ENCODE measurements at places on chromosomes 7 and 10.

DNA sequence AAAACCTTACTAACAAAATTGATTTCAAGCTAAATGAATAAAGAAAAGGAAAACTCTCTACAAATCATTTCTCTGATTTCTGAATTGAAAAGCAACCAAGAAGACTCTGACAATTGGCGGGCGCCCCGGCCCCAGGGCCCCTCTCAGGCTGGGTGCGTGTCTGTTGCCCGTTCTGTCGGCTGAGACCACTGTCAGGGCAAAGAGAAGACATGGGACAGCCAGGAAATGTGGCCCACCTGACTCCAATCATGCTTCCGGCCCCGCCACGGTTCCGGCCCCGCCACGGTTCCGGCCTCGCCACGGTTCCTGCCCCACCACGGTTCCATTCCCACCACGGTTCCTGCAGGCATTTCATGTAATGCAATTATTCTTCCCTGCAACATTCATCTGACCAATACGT, 115.9 kb downstream of the PTPRN2 start:
- DNase-seq, result no peak

- DNase-seq, result no peak
These were observed 37.2 kb downstream of the KAT6B start for GRCh38 chr10:74863551-74863950.

GRCh38 chr7:83415840-83416239, 233.1 kb downstream of the SEMA3E start:
- DNase-seq, result no peak

DNA sequence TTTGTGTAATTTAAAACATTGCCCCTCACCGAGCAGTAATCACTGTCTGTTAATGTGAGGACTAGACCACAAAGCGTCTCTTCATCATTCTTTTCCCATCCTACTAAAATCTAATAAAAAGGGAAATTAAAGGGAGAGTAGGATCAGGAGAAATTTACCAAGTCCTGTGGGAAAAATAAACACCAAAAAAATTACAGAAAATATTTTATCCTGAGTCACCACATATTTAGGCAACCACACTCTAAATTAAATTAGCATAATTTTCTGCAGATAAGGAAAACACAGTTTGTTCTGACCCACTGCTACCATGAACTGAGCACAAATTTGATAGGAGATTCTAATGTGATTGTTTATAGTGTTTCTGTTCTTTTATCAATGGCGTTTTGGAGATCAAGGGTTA, 49.3 kb downstream of the CCDC6 start:
- DNase-seq, result no peak

GRCh38 chr10:9302140-9302746, 1247.8 kb downstream of the GATA3 start:
- peak; percentile 47 for DNase-seq

GRCh38 chr10:118734475-118734874, 20.3 kb downstream of the CACUL1 start:
- no peak for DNase-seq

GRCh38 chr10:3362394-3362793, 189.8 kb upstream of the PITRM1 start:
- no peak for DNase-seq

- no peak for DNase-seq
These were observed 32.3 kb downstream of the ORC5 start for GRCh38 chr7:104175361-104175984.

DNA sequence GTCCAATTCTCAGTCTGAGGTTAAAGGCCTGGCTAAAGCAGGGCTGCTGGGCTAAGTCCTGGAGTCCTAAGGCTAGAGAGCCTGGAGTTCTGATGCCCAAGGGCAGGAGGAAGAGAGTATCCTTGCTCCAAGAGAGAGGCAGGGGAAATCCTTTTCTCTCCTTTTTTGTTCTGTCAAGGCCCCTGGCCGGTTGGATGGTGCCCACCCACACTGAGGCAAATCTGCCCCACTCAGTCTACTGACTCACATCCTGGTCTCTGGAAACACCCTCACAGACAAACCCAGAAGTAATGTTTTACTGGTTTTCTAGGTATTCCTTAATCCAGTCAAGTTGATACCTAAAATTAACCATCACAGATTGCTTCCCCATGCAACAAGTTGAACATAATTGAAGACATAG, 23.0 kb downstream of the ZNF518A start:
- no peak for DNase-seq

- no peak for DNase-seq
These were observed 182.6 kb downstream of the FZD1 start for GRCh38 chr7:91446819-91447218.

DNA sequence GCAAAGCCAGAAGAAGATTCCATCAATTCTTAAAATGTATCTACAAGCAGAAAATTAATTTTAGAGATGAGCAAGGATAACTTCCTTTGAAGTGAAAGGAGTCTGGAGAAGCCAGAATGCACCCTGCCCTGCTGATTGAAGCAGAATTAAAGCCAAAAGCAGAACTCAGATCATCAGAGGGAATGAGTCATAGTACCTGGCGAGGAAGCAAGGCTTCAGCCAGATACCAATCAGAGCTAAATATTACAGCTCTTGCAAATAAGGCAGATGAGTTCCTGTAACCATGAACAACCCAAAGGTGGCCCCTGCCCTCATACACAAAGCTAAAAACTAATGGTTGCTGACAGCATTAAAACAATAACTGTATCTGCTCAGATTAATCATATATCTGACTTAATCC, 10.4 kb downstream of the HTR7 start:
- peak; percentile 41 for DNase-seq

DNA sequence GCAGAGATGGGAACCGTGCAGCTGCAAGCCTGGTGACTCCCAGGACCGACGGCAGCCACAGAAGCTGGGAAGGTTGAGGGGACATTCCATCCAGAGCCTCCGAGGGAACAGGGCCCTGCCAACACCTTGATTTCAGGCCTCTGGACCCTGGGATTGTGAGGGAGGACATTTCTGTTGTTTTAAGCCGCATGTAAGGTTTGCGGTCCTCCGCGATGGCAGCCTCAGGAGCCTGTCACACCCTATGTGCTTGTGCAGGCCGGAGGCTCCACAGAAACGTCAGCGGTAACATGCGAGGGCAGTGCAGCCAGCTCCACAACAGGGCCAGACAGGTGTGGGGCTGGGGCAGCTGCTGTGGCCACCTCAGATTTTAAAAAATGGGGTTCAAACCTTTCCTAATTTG, 144.7 kb upstream of the SHH start:
- DNase-seq, result no peak

- no peak for DNase-seq
These were observed 53.5 kb upstream of the MET start for GRCh38 chr7:116618338-116619128.

DNA sequence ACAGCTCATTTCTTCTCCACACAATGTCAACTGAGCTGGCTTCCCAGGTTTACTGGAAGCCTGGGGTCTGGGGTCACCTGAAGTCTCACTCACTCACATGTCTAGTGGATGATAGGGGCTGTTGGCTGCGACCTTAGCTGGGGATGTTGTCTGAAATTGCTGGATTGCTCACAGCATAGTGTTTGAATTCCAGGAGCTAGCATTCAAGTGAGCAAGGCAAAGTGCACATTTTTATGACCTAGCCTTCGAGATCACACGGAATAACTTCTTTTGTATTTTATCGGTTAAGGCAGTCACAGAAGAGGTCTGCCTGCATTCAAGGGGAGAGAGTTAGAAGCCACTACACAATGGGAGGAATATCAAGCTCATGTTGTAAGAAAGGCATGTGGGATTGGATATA, 3.6 kb downstream of the TEX47 start:
- no peak for DNase-seq

- DNase-seq, result no peak
These were observed at the start of gene HOXA10 for GRCh38 chr7:27173956-27174873. TSS of gene HOXA10 (minus strand) at chr7:27174320. CDS start at chr7:27174306, 14 bp downstream.

DNA sequence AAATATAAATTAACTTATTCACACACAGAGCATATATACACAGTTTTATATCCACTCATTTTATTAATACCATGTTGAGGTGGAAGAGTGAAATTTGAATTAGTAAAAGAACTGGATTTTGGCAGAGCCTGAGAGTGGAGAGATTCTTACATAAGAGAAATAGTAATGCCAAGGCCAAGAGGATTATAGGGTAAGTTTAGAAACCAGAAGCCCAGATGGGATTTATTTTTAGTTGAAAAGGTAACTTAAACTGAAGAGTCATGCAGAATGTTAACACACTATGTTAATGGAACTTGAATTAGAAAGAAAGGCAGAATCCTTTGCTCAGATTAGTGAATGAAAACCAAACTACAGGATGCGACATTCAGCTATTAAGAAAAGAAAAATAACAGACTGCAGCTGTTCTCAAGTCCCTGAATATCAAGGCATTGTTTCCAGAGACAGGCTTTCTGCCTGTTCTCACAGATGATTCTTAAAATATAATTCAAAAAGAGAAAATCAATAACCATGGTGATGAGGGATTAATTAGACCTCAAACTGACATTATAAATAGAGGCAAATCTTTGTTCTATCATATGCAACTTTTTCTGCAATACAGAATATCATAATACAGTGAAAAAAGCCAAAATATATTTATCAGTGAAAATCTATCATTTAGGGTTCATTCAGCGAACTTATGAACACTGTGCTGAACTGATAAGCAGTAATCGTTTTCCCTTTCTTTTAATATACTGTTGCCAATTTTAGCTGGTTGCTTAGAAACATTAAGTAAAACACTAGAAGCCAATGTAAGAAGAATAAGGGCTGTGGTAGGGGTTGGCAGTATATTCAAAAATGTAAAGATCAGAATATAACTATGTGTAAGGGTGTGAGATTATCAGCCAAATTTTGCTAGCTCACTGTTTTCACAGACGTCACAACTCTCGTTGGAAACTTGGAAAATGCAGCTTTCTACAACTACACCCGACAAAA, 34.4 kb downstream of the HECTD2 start:
- no peak for DNase-seq

DNA sequence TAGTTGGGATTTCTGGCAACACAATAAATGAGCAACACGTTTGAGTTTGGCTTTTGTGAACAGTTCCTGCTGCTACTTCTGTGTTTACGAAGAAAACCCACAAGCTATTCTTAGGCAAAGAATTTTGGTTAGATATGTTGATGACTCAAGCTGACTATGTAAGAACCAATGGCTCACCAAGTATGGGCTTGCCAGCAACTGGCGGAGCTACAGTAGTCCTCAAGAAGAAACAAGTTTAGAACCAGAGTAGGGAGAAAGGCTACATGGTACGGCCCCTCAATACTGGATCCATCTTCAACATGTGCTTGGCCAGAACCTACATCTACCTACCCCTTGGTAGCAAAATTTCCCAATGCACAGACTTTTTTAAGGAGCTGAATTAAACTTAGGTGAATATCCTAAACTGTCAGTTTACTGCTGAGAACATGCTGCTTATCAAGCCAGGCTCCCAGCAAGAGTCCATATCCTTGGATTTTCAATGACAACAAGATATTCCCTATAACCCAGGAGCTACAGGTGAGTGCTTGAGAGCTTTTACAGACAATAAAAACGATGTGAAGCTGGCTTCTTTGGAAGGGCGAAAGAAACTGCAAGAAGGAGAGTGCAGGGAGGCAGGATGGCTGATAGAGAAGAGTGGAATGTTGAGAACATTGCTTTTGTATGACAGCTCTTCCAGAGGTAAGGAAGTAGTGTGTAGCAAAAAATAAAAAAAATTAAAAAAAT, 74.3 kb upstream of the ASAH2 start:
- no peak for DNase-seq
